ENCODE measurements at places on chromosomes 12 and 14.
A peak's percentile ranks its signal among the peaks of the same experiment; 100 is the strongest.

GRCh38 chr12:21336656-21337055 is 1.9 kb upstream of the SLCO1A2 start:
- DNase-seq, result peak; percentile 83

DNA sequence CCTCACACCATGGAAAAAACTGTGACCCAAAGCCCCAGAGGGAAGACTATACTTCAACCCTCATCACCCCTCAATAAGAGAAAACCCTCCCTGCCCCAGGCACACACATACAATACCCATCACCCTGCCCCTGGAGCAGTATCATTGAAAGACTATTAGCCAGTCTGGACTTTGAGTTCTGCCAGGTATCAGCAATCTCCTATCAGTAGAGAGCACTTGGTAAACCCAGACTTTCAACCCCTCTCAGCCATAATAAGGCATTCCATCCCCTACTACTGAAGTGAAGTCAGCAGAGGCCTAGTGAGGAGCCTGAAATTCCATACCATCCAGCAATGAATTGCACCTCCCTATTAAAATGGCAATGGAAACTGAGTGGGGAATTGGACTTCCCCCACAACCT is 16.4 kb upstream of the PRKD1 start:
- DNase-seq, result no peak

DNA sequence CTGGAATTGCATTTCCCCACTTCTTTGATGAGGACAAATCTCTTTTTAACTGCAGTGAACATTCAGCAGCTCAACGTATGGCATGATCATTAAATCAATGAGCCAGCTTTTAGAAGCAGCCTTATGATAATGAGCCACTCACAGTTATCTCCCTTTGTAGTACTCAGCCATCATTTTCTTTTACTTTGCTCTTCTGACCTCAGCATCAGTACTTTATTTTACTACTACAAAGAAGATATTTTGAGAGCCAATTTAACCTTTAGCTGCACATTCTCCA is 250.0 kb upstream of the CLEC14A start:
- DNase-seq, result no peak

DNA sequence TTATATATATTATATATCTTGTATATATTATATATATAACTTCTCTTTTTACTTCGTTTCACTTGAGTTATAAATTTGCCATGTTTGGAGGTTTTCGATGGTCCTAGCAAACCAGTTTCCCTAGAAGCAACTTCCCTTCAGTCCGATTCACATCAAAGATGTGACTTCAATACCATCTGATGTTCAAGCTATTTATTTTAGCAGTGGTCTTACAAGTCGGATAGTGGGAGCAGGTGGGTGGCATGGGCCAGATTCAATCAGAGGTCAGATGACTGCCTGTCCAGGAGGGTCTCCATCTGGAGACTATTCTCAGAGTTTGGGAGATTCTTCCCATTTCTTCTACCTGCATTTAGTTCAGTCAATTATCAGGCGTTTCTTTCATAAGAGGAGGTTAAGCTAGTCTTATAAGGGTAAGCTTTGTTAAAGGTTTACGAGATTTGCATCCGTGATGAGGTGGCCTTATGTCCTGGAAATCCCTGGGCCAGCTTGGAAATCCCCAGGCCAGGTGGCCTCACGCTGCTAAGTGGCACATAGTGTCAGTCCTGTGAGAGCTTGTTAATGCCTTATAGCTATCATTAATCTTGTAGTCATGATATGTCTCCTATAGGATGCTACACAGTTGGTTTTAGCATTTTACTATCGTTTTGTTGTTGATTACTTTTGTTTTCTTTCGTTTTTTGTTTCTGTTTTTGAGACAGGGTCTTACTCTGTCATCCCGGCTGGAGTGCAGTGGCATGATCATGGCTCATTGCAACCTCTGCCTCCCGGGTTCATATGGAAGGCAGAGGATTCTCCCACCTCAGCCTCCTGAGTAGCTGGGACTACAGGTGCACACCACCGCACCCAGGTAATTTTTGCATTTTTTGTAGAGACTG is 145.8 kb downstream of the BICD1 start:
- DNase-seq, result no peak

GRCh38 chr12:19110221-19110940 is 19.2 kb upstream of the PLEKHA5 start:
- DNase-seq, result no peak

- no peak for DNase-seq
These were observed 1.4 kb downstream of the NTF3 start for GRCh38 chr12:5433081-5433844.

DNA sequence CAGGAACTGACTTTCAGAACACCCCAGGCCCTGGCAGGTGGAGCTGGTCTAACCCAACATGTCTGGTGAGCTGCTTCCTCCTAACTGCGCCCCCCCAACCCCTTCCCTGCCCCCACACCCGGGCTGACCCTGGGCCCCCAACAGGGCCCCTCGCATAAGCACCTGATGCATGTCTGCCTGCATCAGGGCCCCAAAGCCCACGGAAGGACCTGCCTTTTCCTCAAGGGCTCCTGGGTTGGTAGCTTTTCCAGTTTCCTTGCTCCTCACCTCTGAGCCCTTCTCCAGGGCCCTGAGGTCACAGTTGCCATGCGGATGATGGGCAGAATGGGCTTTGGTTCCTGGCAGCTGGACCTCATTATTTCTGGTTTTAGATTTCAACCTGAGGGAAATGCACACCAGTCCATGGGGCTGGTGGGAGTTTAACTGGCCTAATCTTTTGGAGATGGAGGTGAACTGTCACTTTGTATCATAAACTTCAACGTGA is 18.5 kb downstream of the TESC start:
- no peak for DNase-seq

- DNase-seq, result no peak
These were observed 29.7 kb downstream of the LGR5 start for GRCh38 chr12:71469258-71469750.

DNA sequence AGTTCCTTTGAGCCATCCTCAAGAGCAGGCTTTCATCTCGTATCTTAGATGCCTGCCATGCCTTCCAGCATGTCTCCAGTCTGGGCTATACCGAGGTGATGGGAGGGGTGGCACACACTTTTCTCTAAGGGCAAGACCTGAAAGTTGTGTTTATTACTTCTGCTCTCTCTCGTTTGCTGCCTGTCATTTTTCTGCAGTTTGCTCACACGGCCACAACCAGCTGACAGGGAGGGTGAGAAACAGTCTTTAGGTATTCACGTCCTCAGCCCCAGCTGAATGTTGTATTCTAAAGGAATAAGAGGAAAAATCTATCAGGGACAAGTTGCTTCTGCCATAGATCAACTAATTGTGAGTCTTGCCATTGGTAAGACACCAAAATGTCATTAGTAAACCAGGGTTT is 88.0 kb downstream of the TMTC2 start:
- no peak for DNase-seq
